MG63 (cell line): ENCODE measurements at places on chromosomes 7 and 10. TPM values are rescaled to one million over a fixed set of nuclear protein-coding genes. Genes with fewer than 3 reads are reported as not detected.

DNA sequence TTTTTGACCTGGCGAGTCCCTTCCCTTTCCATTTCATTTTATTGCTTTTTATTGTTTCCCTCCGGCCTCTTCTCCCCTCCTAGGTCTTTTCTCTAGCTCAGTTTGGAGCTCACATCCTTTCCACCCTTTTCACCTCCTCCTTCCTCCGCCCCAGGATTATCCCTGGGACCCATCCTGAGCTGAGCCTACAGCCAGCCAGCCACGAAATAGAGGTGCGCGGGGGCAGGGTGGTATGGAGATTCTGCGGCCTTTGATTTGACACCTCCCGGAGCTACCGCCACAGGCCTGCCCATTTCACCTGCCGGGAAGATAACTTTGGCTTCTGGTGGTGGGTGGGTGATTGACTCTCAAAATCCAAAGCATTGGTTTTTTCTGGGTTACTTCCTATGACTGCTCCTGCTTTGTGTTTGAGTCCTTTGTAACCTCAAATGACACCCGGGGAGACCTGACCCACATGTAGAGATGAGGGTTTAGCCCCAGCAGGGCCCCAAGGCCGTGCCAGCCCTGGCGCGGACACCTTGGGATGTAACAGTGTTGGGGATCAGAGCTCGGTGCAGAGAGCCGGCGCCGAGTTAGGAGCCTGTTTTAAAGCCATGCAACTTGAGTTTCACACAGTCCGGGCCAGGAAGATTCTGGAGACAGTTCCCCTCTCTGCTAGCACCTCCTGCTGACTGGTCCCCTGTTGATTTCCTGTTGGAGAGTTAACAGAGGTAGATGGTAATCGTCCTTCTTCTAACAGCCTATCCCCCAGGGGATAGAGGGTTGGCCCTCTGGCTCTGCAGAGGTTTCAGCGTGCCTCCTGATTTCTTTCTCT lies 1.5 kb downstream of the DUSP5 start:
- DNase-seq, result peak; percentile 40

- no peak for DNase-seq
Observed at GRCh38 chr7:80902716-80903308, 16.0 kb downstream of the SEMA3C start.

DNA sequence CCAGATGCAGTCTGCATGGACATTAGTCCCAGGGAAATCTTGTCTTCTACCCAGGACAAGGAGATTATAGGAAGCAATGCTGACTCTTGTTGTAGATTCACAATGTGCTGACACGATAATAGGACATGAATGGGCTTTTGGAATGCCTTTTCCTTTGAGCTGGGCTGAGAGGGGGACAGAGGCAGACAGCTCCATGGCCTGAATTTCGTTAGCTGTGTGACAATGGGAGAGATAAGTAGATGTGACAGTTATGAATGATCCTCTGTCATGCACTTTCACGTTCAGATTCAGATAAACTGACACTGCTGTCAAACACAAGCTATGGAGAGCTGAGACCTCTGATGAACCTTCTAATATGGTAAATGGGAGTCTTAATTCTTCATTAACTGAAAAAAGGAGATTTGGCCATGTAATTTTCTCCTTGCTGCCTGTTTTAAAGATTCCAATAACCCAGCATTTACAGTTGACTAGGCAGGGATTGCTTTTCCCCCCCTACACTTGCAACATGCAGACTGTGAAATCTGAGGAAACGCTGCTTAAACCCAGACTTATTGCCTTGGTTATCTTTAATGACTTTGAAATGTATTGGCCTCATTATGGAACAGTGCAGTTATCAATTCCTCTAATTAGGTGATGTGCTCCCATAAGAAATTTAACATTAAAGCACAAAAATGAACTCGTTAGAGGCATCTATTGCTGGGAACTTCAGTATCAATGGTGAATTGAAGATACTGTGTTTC lies 669.3 kb downstream of the AUTS2 start:
- no peak for DNase-seq

DNA sequence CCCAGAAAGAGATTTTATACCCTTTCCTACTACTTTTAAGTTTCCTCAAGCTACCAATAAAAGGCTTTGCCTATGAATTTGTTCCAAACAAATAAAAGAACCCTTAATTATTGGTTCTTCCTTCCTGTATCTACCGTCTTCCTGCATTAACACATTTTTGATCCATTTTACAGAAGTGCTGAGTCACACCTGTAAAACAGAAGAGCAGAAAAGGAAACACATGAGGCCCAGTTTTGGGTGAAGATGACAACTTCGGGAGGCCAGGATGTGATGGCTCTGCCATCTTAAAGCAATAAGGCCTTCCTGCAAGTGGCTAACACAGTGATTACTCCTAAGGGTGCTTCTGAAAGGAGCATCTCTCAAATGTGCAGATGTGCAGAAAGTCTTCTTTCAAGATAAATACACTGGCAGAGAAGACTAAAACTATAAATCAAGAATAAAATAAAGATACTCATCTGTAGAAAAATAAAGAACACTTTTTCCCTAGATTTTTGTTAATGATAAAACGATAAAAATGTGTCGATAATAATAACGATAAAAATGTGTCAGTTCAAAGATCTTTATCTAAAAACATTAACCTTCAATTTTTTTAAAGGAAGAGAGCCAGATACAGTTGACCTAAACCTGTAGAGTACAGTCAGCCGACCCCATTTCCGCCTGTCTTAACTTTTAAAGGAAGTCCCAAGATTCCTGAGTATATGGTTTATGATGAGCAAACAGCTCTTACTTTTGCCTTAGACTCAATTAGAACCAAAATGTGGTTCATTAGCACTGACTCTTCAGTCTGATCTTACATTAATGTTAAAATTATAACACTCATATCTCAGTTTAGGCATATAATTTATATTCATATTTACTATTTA lies 108.6 kb downstream of the UBE2H start:
- no peak for DNase-seq

NUTM2E gene
- total RNA-seq, result not detected in 2 replicates

- DNase-seq, result no peak
Observed at GRCh38 chr7:41977151-41977651, 259.8 kb downstream of the GLI3 start.

GPR85 gene
- total RNA-seq, result 1.3 and 1.8 TPM in 2 replicates

DNA sequence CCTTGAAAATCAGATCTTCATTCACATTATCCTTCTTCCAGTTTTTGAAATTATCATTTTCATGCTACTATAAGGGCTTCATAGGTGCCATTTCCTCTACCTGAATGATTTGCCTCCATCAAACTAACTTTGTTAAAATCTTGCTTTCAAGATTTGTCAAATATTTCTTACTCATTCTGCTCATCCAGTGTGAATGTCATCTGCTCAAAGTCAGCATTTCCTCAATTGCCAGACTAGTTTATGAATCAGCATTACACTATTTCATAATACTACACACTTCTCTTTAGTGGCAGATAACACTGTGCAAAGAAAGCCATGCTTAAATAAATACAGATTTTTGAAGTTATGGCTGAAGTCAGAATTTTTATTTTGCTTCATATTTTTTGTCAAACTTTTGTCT lies 21.3 kb upstream of the LIPF start:
- DNase-seq, result no peak

GRCh38 chr10:35928748-35929147 lies 286.7 kb upstream of the FZD8 start:
- DNase-seq, result no peak

UBTD1 gene
- 19.3 and 29.7 TPM in 2 replicates for total RNA-seq

DNA sequence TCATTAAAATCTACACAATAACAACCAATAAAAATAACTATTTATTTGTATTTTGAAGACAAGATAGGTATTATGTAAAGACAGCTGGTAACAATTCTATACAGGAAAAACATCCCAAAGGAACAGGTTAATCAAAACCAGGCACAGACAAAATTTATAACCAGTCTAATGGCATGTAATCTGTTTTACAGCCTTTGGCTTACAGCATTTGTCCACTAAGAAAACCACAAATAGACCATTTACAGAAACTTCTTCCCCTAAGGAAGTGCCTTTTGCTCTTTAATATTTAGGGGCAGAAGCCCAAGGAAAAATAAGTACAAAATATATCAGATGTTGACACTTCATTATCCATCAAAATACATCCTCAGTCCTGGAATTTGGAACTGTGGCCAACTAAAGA lies 65.0 kb downstream of the SVIL start:
- no peak for DNase-seq

GRCh38 chr10:89915021-89915420 lies 213.6 kb downstream of the KIF20B start:
- DNase-seq, result no peak

DNA sequence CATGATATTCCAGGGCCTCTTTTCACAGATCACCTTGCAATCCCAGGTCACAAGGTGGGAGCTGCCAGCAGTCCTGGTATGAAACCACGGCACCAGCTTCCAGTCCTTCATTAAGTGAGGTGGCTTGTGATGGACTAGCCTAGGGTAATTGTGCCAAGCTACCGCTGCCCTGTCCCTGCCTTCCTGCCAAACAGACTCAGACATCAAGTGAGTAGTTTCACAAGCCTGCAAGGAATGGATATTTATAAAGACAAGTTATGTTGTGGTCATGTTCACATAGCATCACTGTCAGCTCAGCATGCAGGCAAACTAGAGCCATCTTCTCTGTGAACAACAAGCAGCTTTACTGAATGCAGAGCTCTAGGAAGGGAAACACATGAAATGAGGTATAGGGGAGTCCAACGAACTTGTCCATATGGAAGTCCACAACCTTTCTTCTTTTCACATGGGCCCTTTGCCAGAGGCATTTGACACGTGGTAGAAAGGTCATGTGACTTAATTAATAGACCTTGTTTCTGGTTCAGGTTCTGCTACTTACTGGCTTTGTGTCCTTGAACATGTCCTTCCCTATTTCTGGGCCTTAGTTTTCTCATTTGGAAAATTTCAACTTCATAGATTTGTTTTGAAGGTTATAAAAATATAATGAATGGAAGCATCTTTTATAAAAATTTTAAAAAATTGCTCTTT lies 1061.2 kb downstream of the KCNMA1 start:
- peak; percentile 76 for DNase-seq

- no peak for DNase-seq
Observed at GRCh38 chr7:140889645-140890044, 35.1 kb downstream of the BRAF start.

GPR37 gene
- total RNA-seq, result 0.07 TPM in 1 of 2 replicates, not detected in the other

GRCh38 chr7:151514461-151515275 lies 5.0 kb downstream of the RHEB start:
- no peak for DNase-seq

GRCh38 chr10:70714245-70714644 lies 41.9 kb downstream of the ADAMTS14 start:
- no peak for DNase-seq

ASNS gene
- total RNA-seq, result 40.6 and 58.3 TPM in 2 replicates

- no peak for DNase-seq
Observed at GRCh38 chr7:13911909-13912308, 77.6 kb downstream of the ETV1 start.

DNA sequence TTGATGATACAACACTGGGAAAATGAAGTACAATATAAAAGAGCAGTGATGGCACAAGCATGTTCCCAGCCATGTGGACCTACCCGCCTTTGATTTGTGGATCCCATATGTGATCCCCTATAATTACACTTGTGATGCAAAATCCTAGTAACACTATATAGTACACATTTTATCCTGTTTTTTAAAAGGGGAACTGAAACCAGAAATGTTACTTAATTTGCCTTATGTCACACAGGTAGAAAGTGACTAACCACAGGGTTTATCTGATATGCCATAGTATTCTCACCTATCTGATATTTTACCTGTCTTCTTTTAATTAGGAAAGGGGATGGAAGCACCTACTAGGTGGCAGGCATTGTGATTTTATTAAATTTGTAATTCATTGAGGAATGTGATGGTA lies 35.0 kb downstream of the ARMC3 start:
- no peak for DNase-seq

GRCh38 chr10:13839030-13839429 lies 252.3 kb downstream of the PRPF18 start:
- no peak for DNase-seq

GRCh38 chr10:67664942-67665341 lies 31.1 kb downstream of the CTNNA3 start:
- DNase-seq, result no peak
